ENCODE measurements at places on chromosomes 12 and 14.
A peak's percentile ranks its signal among the peaks of the same experiment; 100 is the strongest.

DNA sequence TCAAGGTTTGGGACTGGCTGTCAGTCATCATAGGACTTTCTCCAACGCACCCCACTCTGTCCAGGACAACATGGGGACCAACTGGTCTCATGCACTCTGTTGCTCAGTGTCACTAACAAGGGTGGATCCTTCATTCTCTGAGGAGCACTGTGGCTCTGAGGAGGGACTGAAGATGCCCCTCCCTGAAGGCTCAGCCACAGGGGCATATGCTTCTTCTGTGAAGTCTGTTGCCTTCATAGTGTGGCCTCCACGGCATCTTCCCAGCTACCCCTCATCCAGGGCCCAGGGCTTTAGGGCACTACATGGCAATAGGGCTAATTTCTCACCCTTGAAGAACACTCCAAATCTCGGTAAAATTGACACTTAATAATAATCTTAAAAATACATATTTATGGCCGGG lies 14.3 kb upstream of the IFI27L2 start:
- no peak overlapping the region for H3K4me3 ChIP-seq
- H3K27me3 ChIP-seq, result peaks cover 12% of the 10 kb centered on the region
- H3K27ac ChIP-seq, result no peak overlapping the region
- DNase-seq, result no peak

- no peak overlapping the region for H3K27ac ChIP-seq
- H3K4me3 ChIP-seq, result no peak overlapping the region
- no peaks in the 10 kb centered on the region for H3K36me3 ChIP-seq
- DNase-seq, result no peak
Measured at GRCh38 chr12:87094356-87094755, 838.2 kb upstream of the MGAT4C start.

- H3K27ac ChIP-seq, result no peak overlapping the region
- H3K36me3 ChIP-seq, result no peaks in the 10 kb centered on the region
- no peak overlapping the region for H3K4me3 ChIP-seq
- peaks cover 14% of the 10 kb centered on the region for H3K4me1 ChIP-seq
- no peaks in the 10 kb centered on the region for H3K27me3 ChIP-seq
- no peak for DNase-seq
Measured at GRCh38 chr12:26847431-26847830, 14.4 kb upstream of the ITPR2 start.

- no peak overlapping the region for H3K4me3 ChIP-seq
- no peak for DNase-seq
- H3K27me3 ChIP-seq, result no peaks in the 10 kb centered on the region
- H3K36me3 ChIP-seq, result no peaks in the 10 kb centered on the region
- H3K27ac ChIP-seq, result no peak overlapping the region
Measured at GRCh38 chr12:27504507-27504906, 19.5 kb upstream of the PPFIBP1 start.

DNA sequence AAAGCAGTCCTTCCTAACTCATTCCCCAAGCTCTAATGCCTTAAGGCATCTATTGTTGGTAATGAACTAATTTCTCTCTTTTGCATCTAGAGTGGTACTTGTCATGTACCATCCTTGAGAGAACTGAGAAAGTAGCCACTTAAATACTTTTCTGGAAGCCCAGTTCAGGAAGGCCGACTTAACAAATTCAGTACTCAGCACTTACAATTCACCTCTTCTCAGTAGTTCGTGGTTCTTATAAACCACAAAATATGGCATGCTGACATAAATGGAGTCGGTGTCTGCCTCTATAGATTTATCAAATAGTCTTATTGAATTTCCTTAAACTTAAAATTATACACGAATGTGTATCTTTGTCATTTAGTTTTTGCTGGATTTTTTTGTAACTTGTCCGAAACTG lies 9.4 kb upstream of the COCH start:
- H3K4me3 ChIP-seq, result no peak overlapping the region
- no peak for DNase-seq
- H3K27ac ChIP-seq, result no peak overlapping the region
- peaks cover 22% of the 10 kb centered on the region for H3K27me3 ChIP-seq
- peaks cover 16% of the 10 kb centered on the region for H3K4me1 ChIP-seq

GRCh38 chr12:2999265-2999841 lies 40.2 kb downstream of the TEAD4 start:
- H3K36me3 ChIP-seq, result no peaks in the 10 kb centered on the region
- H3K4me3 ChIP-seq, result no peak overlapping the region
- no peak for DNase-seq
- H3K27me3 ChIP-seq, result no peaks in the 10 kb centered on the region
- no peak overlapping the region for H3K27ac ChIP-seq

- H3K36me3 ChIP-seq, result peaks cover 3% of the 10 kb centered on the region
- peak overlapping the region; percentile 11 for H3K27ac ChIP-seq
- H3K27me3 ChIP-seq, result peaks cover 12% of the 10 kb centered on the region
- peaks cover 10% of the 10 kb centered on the region for H3K4me1 ChIP-seq
- DNase-seq, result peak; percentile 14
Measured at GRCh38 chr12:46983959-46984841, 95.2 kb upstream of the PCED1B start.

GRCh38 chr12:13981990-13982389 lies 588 bp upstream of the GRIN2B start:
- peaks cover 24% of the 10 kb centered on the region for H3K4me1 ChIP-seq
- H3K27me3 ChIP-seq, result peaks cover 65% of the 10 kb centered on the region
- H3K4me3 ChIP-seq, result peak overlapping the region; percentile 85
- peak; percentile 17 for DNase-seq

DNA sequence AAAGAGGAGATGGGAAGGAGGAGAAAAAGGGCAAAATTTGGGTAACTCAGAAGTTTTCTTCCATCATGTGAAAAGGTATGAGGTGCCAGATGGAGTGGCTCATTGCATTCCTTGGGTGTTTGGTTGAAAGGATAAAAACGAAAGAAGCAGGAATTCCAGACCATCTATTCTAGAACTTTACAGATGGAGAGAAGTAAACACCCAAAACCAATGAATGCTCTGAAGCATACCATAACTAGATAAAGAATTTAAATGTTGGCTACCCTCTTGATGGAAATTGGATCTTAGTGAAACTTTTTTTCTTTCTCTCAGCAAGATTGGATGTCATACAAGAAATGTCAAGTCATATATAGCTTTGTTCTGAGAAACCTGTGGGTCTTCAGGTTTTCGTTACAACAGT lies 175.6 kb upstream of the FAR2 start:
- H3K4me3 ChIP-seq, result no peak overlapping the region
- no peaks in the 10 kb centered on the region for H3K4me1 ChIP-seq
- H3K36me3 ChIP-seq, result no peaks in the 10 kb centered on the region

- peaks cover 49% of the 10 kb centered on the region for H3K4me1 ChIP-seq
- H3K36me3 ChIP-seq, result peaks cover 7% of the 10 kb centered on the region
- no peak overlapping the region for H3K27ac ChIP-seq
- H3K4me3 ChIP-seq, result no peak overlapping the region
- no peaks in the 10 kb centered on the region for H3K27me3 ChIP-seq
Measured at GRCh38 chr12:47267571-47267970, 187.8 kb upstream of the AMIGO2 start.

DNA sequence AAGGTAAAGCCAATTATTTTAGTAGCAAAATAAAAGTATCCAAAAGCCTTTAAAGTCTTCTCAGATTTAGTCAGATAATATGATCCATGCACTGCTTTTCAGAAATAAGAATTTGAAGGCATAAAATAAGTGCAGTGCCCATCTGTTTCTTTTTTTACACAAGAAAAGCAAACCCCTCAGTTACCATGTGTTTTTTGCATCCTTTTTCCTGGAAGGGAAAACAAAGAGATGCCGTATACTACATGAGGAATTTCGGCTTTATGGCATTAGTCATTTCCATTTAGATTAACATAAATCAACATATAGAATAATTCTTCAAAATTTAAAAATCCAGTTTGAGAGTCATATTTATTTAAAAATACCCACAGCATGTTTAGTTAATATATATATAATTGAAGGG lies 70.0 kb upstream of the GNPNAT1 start:
- H3K27me3 ChIP-seq, result no peaks in the 10 kb centered on the region
- no peak overlapping the region for H3K27ac ChIP-seq
- H3K4me1 ChIP-seq, result no peaks in the 10 kb centered on the region
- no peak for DNase-seq
- no peak overlapping the region for H3K4me3 ChIP-seq

DNA sequence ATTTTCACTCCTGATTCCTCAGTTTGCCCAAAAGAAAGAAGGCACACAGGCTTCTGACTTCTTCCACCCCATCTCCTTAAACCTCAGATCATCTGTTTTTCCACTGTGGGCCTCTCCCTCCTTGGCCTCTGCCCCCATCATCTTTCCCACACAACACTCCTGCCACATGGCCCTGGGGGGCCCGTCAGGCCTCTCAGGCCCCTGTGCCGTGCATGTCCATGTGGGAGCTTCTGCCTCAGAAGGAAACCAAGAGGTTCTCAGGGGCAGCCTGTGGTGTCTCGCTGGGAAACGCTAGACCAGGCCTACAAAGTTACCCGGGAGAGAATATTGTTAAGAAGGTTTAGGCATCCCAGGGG lies 8.0 kb downstream of the KLHL33 start:
- H3K27me3 ChIP-seq, result no peaks in the 10 kb centered on the region
- H3K4me3 ChIP-seq, result peak overlapping the region; percentile 75
- peaks cover 59% of the 10 kb centered on the region for H3K4me1 ChIP-seq
- peak overlapping the region; percentile 97 for H3K27ac ChIP-seq
- H3K36me3 ChIP-seq, result no peaks in the 10 kb centered on the region

DNA sequence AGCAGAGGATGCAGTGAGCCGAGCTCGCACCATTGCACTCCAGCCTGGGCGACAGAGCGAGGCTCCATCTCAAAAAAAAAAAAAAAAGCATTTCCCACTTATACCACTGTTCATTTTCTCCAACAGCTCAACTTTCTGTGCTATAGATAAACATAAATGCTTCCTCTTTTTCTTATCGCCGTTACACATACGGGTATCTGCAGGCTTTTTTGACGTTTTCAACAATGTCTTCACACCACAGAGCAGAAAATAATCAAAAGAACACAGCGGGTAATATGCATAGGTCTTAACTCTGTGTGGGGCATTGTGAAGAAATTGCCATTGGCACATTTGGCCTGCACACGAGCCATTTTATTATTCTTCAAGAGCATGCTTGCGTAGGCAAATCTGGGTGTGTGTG lies 86.4 kb downstream of the CAPZA3 start:
- no peaks in the 10 kb centered on the region for H3K4me1 ChIP-seq
- H3K27ac ChIP-seq, result no peak overlapping the region
- H3K4me3 ChIP-seq, result no peak overlapping the region
- no peaks in the 10 kb centered on the region for H3K36me3 ChIP-seq
- H3K27me3 ChIP-seq, result no peaks in the 10 kb centered on the region

GRCh38 chr12:17928708-17929366 lies 161.2 kb downstream of the RERGL start:
- H3K4me1 ChIP-seq, result no peaks in the 10 kb centered on the region
- no peaks in the 10 kb centered on the region for H3K36me3 ChIP-seq
- no peak for DNase-seq
- no peak overlapping the region for H3K4me3 ChIP-seq

- no peaks in the 10 kb centered on the region for H3K27me3 ChIP-seq
- no peaks in the 10 kb centered on the region for H3K4me1 ChIP-seq
- H3K4me3 ChIP-seq, result no peak overlapping the region
- no peaks in the 10 kb centered on the region for H3K36me3 ChIP-seq
- DNase-seq, result no peak
Measured at GRCh38 chr12:19778172-19778571, 338.9 kb downstream of the AEBP2 start.

GRCh38 chr12:117387832-117388231 lies 26.4 kb upstream of the NOS1 start:
- H3K4me1 ChIP-seq, result no peaks in the 10 kb centered on the region
- DNase-seq, result no peak
- no peaks in the 10 kb centered on the region for H3K36me3 ChIP-seq
- no peak overlapping the region for H3K27ac ChIP-seq
- no peak overlapping the region for H3K4me3 ChIP-seq

GRCh38 chr12:4145990-4146859 lies 127.3 kb upstream of the CCND2 start:
- peaks cover 84% of the 10 kb centered on the region for H3K4me1 ChIP-seq
- peak overlapping the region; percentile 85 for H3K27ac ChIP-seq
- peak; percentile 58 for DNase-seq
- no peak overlapping the region for H3K4me3 ChIP-seq
- no peaks in the 10 kb centered on the region for H3K27me3 ChIP-seq
- H3K36me3 ChIP-seq, result peaks cover 2% of the 10 kb centered on the region

GRCh38 chr12:123398550-123399254 lies 14.8 kb downstream of the KMT5A start:
- no peak for DNase-seq
- no peak overlapping the region for H3K27ac ChIP-seq
- peaks cover 5% of the 10 kb centered on the region for H3K4me1 ChIP-seq

GRCh38 chr12:101785671-101786070 lies 45.1 kb downstream of the GNPTAB start:
- peaks cover 20% of the 10 kb centered on the region for H3K36me3 ChIP-seq
- DNase-seq, result no peak
- H3K4me1 ChIP-seq, result peaks cover 6% of the 10 kb centered on the region
- no peak overlapping the region for H3K4me3 ChIP-seq
- no peaks in the 10 kb centered on the region for H3K27me3 ChIP-seq
- H3K27ac ChIP-seq, result no peak overlapping the region

GRCh38 chr12:128797119-128798118 lies 26.3 kb downstream of the SLC15A4 start:
- H3K27ac ChIP-seq, result peak overlapping the region; percentile 97
- DNase-seq, result peak; percentile 63
- peak overlapping the region; percentile 88 for H3K4me3 ChIP-seq
- H3K36me3 ChIP-seq, result peaks cover 33% of the 10 kb centered on the region
- H3K4me1 ChIP-seq, result peaks cover 79% of the 10 kb centered on the region

- no peak for DNase-seq
- no peaks in the 10 kb centered on the region for H3K36me3 ChIP-seq
- no peaks in the 10 kb centered on the region for H3K27me3 ChIP-seq
- no peaks in the 10 kb centered on the region for H3K4me1 ChIP-seq
- no peak overlapping the region for H3K27ac ChIP-seq
Measured at GRCh38 chr14:61451491-61451890, 130.1 kb downstream of the PRKCH start.
